Stimulated activated CD8-positive, alpha-beta memory T cell treated with anti-CD3 and anti-CD28 coated beads, Interleukin-15, amount 100 ng/mL, for 24 hours (primary cell): ENCODE measurements at places on chromosomes 3 and 15.

DNA sequence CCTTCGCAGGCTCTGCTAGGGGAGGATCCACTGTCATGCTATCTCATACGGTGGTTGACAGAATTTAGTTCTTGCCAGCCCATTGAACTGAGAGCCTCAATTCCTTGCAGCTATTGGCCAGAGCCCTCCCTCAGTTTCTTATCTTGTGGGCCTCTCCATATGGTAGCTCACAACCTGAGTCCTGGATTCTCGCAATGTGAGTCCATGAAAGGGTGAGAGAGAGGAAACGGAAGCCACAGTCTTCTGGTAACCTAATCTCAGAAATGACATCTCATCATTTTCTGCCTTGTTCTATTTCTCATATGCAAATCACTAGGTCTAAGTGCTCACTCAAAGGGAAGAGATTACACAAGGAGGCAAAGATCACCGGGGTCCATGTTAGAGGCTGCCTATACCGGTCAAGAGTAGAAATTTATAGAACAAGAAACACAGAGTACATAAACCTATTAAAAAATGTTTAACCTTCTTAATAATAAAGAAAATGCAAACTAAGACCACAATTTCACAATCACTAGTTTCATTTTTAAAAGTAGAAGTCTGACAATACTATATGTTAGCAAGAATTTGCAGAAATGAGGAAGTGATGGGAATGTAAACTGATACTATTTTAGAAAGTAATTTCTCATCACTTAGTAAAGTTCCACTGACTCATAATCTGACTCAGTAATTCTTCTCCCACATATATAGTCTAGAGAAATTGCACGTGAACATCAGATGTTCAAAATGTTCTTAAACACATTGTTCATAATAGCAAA is 378.4 kb upstream of the AGTR1 start:
- no peak for DNase-seq

- DNase-seq: no peak
These were observed 151.6 kb upstream of the CGNL1 start for GRCh38 chr15:57224664-57225063.

DNA sequence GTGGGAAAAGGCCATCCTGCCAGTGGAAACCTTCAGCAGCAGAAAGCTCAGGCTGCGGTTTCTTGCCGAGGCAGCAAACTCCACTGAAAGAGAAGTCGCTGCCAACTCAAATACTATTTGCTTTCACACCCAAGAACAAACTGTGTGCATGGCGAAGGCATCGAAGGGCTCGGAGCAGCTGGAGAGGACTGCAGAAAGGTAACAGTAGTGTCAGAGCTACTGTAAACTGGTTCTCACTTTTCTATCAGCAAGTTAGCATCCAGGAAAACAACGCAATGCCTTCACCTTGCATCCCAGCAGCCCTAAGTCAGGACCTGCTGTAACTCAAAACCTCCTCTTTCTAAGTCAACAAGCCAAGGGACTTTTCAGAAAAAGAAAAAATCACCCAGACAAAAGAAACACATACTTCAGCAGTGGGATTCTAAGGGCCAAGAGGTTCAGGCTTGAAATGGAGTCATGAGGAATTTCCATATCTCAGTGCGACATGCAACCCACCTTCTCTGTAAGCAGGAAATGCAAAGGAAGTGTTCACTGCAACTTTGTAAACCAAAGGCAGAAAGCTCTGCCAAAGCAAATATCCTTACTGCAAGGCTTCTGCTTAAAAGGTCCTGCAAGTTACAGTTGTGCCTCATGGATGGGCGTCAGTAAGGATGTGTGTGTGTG is 193.5 kb downstream of the FOXP1 start:
- no peak for DNase-seq

- DNase-seq: no peak
These were observed 150.7 kb upstream of the NR2E3 start for GRCh38 chr15:71659730-71660067.

DNA sequence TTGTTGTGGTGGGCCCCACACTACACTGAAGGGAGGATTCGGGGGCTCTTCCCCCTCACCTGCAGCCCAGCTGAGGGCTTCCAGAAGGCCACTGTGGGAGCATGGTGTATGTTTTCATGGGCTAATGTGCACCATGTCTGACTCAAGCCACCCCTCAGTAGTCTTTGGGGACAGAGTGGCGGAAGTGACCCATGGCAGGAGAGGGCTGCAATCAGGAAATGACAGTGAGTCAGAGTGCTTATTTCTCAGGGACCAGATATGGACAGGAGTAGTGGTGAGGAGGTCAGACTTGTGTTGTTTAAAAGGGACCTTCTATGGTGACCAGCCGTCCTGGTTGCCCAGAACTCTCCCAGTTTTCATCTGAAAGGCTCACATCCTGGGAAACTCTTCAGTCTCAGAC is 32.8 kb upstream of the SLC9A9 start:
- no peak for DNase-seq

DNA sequence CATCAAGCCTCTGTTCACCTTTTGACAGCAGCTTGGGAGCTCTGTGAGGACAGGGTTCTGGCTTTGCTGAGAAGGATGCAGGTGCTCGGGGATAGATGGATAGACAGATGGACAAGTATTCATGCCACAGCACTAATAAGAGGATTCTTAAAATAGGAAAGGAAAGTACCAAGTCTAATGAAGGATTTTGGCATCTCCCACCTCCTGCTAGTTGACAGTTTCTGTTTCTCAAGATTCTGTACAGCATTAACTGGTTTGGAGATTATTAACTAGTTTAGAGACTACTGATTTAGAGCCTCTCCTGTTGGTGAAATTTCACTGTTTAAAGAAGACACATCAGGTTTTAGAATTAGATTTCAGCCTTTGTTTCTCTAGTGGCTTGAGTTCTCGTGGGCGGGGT is 152.3 kb downstream of the CACNA1D start:
- no peak for DNase-seq

DNA sequence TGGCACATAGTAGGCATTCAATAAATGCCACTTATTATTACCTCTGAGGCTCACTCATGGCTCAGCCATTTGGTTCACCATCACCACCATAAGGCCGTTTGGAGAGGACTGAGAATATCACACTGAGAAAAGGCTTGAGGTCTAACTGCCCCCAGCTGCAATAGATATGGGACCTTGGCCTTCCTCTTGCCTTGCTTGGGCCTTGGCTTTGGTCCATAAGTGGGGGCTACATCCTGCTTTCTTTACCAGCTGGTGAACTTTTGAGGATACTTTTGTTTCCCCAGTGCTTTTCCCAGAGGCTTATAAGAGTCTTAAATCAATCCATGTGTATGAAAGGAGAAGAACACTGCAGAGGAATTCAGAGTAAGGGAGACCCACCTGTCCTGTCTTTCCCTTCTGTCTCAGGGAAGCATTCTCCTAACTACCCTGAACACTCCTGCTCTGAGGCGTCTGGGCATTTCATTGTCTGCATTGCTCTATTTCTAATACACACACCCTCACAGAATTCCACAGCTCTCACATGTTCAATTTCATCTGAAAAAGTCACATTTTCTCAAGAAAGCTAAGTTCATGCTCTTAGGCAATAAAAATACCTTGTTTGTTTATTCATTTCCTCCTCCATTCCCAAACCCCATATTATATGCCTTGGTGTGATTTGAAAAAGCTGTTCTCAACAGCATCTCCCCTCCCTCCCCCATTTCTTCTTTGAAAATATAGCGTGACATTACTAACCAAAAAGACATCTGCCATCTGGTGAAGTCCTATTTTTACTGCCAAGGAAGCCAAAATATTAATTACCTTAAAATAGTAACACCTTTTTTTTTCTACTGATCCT is 22.5 kb upstream of the KCNMB2 start:
- DNase-seq: no peak

- no peak for DNase-seq
These were observed 841 bp downstream of the SLC6A20 start for GRCh38 chr3:45795509-45795881.

DNA sequence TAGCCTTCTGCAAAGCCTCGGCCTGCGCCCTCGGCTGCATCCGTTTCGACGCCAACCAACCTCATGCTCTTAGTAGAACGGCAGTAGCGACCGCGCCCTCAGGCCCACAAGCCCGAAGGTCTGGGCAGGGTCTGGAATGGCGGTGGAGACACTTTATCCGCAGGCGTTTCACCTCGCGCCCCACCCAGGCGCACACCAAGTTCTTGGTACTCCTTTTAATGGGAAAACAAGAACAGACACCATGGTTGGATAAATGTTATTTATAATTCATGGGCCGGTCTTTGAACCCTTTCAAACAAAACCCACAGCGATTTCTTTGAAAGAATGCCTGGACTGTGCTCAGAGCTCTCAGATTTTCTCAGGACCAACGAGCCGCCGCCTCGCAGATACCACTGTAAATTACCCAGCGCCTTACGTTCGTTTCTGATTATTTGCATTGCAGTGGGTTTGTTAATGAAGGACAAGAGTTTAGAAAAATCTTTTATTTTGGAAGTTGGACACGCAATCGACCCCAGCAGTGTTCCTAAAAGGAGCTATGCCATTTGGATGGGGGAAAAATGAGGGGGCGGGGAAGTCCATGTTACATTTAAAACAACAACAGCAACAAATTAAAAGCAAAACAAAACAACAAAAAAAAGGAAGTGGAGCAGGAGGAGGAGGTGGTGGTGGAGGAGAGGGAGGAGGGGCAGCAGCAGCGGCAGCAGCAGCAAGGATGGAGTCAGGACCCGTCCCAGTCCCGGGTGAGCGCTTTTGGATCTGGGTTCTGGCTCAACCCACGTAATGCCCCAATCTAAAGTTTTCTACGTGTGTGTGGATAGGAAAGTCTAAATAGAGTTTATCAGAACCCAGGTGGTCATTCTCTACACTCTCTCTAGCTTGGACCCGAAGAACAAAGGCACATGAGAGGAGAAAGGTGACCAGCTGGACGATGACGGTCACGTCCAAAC is 993 bp upstream of the ISL2 start:
- no peak for DNase-seq

DNA sequence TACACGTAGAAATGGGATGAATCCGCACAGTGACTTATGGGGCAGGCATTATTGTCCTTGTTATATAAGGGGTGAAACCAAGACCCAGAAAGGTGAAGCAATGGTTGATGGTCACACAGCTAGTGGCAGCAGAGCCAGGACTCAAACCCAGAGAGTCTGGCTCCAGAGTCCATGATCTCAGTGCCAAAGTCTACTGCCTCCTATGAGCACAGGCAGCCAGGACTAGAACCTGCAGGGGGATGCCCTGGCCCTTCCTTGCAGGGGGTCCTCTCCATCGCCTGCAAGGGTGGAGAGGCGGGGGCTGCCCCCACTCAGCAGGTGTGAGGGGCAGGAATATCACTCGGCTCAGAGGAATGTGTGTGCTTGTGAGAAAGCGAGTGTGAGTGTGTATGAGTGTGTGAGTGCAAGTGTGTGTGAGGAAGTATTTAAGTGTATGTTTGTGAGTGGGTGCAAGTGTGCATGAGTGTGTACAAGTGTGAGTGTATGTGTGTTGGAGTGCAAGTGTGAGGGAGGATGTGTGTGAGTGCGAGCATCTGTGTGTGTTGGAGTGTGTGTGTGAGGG is 44.7 kb downstream of the UMPS start:
- DNase-seq: no peak

- DNase-seq: no peak
These were observed 55.0 kb upstream of the RFX7 start for GRCh38 chr15:56298723-56299122.

DNA sequence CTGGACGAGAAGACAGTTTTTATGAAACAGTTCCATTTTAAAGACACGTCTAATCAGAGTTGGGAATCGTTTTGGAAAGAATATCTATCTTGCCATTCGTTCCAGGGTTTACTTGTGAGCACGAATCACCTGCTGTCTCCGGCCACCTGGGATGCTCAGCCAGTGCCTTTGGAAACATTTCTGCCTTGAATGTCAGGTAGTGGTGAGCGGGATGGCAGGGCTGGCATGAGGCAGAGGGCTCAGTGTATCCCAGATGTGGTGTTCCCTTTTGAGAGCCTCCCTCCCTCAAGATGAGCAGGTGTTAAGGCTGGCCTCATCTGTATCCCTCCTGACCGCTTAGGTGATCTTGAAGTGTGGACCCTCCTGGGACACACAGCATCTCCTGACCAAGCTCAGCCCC is 47.9 kb upstream of the PLXNA1 start:
- no peak for DNase-seq

- no peak for DNase-seq
These were observed 7.4 kb upstream of the RIOX2 start for GRCh38 chr3:97979610-97980009.

DNA sequence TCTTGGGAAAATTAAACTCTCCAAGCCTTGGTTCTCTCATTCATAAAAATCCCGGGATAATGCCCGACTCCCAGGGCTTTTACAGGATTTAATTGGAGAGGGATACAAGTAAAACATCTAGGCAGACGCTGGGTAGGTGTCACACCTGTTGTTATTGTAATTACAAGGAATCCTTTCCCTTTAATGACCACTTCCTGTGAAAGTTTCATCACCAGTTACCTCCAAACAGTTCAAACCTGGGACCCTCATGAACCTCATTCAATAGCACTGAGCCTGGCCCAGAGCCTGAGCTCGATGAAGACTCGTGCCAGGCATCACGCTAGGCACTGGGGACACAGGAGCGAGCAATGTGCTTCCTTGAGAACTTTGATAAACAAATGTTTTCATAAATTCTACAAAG is 2.1 kb upstream of the RYK start:
- no peak for DNase-seq

- no peak for DNase-seq
These were observed 69.8 kb upstream of the ARL8B start for GRCh38 chr3:5052247-5052646.

DNA sequence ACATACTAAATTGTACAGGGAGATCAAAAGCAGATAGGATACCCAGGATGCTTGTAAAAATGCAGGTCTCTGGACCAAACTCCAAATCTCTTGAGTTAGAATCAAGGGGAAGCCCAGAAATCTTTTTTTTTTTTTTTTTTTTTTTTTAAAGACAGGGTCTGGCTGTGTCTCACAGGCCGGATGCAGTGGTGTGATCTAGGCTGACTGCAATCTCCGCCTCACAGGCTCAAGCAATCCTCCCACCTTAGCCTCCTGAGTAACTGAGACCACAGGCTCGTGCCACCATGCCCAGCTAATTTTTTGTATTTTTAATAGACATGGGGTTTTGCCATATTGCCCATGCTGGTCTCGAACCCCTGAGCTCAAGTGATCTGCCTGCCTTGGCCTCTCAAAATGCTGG is 373.5 kb downstream of the SHQ1 start:
- no peak for DNase-seq

DNA sequence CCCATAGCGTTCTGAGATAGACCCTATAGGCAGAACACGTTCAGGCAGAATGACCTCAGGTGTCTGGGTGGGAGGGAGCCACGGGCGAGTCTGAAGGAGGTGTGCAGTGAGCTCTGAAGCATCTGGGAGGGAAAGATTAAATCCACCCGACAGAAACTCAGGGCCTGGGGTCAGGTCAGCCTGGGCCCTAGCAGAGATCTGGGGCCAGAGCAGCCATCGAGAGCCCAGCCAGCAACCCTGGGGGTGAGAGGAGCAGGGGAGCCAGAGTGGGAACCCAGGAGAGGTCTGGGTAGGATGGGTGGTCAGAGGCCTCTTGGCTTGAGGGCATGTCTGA is 22.1 kb downstream of the SNX33 start:
- no peak for DNase-seq

DNA sequence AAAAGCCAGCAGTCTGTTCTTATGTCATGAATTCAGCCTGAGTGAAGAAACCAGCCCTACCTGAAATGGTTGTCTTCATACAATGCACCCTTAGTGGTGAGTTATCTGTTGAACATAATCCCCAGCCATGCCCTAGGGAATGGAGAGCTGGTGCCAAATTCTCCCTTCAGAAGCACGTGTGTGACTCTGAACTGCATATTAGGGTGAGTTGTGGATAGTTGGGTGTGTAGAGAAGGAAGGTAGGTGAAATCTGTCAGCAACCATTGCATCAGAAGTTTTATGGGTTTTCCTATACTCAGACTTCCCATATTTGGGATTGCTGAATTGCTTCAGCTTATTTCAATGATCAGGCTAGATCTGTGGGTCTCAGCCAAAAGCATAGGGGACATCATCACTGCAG is 46.5 kb upstream of the TP63 start:
- no peak for DNase-seq
